ENCODE measurements at places on chromosomes 5 and 9.

DNA sequence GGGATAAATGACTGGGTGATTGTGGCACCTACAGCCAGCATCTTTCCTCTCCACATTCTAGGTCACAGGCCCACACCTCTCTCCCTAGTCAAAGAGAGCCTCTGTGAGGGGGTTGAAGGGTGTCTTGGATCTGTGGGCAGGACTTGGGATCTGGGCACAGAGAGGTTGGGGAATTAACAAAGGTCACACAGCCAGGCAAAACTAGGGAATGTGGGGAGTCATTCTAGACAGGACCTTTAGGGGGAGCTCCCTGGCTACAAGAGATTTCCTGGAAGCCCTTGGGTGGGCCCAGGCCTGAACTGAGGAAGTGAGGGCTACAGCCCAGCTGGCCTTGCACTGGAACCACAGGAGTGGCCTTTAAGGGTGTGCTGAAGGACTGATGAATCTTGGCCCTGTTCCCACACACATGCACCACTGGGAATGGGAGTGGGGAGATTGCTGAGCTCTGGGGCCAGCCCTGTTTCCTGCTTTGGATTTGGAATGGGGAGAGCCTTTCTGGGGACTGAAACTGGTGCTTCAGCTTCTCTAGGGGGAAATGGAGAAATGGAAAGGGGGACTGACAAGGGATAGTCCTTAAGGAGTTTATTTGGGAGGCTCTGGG is 12.4 kb upstream of the CXXC5 start:
- no peak for DNase-seq

- DNase-seq: peak; percentile 36
Observed at GRCh38 chr5:1445313-1445688, at the start of gene SLC6A3. Gene SLC6A3, minus strand, starts transcription at chr5:1445440. Its CDS starts 2,243 bp downstream, at chr5:1443197.

DNA sequence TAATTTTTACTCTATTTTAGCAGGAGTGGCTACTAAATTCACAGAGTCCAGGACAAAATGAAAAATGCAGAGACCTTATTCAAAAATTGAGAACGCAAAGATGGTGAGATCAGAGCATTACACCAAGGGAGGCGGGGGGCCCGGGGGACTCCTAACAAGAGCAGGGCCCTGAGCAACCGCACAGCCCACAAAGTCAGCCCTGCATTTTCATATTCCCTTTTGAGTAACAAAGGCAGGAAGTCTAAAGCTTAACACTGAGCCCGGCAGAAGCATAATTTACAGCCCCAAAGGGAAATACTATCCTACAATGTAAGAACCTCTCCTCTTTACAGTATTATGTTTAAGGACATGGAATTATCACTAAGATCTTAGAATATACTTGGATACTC is 69.4 kb downstream of the TLE1 start:
- DNase-seq: peak; percentile 5

DNA sequence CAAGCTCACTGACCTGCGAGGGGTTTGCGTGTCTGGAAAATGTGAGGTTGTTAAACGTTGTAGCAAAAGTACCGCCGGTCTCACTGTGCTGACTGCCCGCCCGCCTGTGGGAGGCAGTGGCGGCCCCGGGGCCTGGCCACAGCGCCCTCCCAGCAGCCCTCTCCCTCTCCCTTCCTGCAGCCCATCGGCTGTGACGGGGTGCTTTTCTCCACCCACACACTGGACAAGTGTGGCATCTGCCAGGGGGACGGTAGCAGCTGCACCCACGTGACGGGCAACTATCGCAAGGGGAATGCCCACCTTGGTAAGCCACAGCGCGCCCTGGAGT is 6.2 kb downstream of the ADAMTSL2 start:
- DNase-seq: no peak

GRCh38 chr5:90368454-90369246 is 40.9 kb downstream of the CETN3 start:
- no peak for DNase-seq

- DNase-seq: no peak
Observed at GRCh38 chr5:18740301-18740700, 1106.0 kb downstream of the TAF11L14 start.

DNA sequence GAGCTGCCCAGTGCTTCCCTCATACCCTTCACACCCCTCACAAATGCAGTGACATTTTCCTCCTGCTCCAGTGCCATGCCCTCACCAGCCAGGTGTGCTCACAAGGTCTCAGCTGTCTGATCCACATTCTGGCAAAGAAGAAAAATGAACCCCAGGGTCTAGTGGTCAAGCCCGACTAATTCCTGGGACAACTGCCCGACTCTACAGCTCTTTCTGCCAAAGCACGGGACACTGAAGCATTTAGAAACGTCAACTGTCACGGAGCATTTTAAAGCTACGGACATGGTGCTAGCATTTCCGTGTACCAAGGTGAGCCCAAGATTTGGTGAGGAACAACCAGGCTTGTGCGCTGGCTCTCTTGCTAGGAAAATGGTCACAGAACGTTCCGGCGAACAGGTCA is 56.8 kb upstream of the PHYKPL start:
- DNase-seq: no peak

GRCh38 chr9:112955550-112955949 is 56.4 kb downstream of the ZNF883 start:
- DNase-seq: no peak

GRCh38 chr9:125513668-125514413 is 193.2 kb downstream of the MAPKAP1 start:
- DNase-seq: peak; percentile 29

DNA sequence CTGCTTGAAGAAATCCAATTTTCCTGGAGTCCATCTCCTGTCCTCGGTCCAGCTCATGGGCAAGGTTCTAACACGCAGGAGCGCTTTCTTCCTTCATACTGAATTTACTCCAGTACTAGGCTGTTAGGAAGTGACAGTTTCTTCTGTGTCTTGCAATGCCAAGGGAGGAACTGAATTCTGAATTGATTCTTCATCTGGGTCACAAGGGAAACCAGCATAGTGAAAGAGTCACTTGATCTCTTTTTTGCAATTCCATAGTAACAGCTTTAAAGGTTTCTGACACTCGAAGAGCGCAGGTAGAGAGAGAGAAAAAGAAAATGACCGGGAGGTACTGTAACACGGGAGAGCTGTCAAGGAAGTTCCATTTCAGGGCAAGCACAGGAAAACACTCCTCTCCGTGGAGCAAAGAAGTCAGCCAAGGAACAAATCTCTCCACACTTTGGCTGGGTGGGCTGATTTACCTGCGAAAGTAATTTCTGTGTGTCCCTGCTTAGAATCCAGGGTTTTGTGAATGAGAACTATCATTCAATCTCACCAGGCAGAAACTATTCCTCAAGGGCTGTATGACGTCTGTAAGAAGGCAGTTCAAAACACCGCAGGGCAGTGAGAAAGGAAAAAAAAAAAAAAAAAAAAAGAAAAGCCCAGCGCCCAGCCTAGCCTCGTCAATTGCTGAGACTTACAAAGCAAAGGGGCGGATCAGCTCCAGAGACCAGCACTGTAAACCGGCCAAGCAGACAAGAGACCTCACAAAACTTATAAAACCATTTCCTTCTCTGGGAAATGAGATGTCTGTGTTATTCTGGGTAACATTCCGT is 617.8 kb downstream of the PDE4D start:
- no peak for DNase-seq

DNA sequence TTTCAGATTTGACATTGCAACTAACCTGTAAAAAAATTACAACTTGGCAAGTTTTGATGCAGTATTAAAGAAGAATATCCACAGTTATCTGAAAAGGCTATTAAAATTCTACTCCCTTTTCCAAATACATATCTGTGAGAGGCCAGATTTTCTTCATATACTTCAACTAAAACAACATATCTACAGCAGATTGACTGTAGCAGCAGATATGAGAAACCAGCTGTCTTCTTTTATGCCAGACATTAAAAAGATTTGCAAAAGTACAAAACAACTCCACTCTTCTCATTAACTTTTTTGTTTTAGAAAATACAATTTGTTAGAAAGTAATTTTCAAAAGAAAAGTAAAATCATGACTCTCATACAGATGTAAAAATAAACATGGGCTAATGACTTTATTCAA is 281.1 kb upstream of the PCSK5 start:
- DNase-seq: no peak

DNA sequence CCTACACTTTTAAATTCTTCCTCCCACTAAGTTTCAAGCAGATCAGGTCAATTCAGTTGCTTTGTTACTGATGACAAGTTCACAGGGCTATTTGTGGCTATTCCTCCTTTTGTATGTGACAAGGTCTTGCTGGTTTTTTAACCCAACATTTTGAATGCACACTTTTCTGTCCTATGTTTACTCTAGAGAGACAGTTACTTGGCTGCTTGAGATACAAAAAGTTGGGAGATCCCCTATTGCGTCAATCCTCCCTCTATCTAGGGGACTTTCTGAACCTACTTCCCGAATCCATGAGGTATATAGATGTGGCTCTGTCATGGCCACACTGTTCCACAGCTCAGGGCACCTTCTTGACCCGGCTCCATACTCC is 386.7 kb downstream of the NTRK2 start:
- no peak for DNase-seq

- DNase-seq: no peak
Observed at GRCh38 chr9:135070964-135071735, 16.3 kb upstream of the OLFM1 start.

DNA sequence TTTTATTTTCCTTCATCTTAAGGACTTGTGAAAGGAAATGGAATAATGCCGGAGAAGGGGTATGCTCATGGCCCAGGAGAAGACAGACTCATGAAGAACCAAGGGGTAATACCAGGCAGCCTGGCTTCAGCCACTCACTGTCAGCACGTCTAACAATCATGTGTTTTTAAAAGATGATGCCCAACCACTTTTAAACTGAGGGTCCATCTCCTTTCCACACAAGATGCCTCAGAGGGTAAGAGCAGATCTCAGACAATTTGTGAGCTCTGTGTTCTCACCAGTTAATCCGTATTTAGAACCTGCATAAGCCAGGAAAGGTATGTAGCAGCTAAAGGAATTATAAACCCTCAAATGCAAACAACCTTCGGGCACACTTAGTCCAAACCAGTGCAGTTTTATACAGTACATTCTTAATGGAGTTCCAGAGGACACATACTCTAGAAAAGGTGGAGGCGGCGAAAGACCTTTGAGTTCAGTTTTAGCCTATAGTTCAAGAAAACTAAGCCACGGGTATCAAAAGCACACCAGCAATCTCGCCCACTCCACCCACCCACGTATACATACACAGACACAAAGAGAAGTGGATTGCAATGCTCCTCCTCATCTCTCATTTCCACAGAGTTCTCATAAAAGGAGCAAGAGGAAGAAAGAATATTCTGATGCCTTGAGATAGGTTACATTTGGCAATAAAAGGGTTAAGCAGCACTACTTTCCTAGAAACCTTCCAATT is 2.6 kb downstream of the DIAPH1 start:
- no peak for DNase-seq

DNA sequence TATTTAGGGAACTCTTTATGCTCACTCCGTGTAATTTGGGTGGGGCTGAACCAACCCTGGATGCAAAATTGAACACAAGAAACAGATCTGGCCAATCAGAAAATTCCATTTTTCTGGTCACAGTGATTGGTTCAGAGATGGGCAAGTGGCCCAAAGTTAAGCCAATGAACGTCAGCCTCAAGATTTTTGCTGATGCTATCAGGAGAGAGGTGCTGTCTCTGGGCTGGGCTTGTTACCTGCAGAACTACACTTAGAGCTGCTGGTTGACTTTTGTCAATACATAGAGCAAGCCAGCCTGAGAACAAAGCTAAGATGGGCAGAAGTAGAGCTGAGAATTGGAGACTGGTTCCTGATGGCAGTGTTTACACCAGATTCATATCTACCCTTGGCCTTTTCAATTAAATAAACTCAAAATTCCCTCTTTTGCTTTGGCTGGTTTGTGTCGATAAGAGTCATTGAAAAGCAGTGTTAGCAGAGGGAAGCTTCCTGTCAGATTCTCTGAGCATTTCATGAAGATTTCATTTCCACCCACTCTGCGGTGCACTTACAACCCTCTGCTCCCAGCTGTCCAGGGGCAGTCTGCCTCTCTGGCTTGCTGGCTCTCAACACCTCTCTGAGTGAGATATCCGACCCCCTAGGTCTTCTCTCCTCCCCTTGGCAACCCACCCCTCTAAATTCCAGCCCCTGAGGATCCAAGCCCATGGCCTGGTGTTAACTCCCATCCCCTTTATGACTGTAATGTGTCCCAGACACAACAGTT is 64.5 kb upstream of the PPARGC1B start:
- DNase-seq: no peak
